HEK293T (cell line): ENCODE measurements at places on chromosomes 13 and 19.

GRCh38 chr19:12828494-12828893, 5.9 kb downstream of the RTBDN start:
- DNase-seq, result peak; percentile 70

GRCh38 chr13:101049166-101049850, 367.0 kb downstream of the NALCN start:
- no peak for DNase-seq

- DNase-seq, result no peak
Observed at GRCh38 chr13:23427881-23428528, 5.5 kb downstream of the SACS start.

DNA sequence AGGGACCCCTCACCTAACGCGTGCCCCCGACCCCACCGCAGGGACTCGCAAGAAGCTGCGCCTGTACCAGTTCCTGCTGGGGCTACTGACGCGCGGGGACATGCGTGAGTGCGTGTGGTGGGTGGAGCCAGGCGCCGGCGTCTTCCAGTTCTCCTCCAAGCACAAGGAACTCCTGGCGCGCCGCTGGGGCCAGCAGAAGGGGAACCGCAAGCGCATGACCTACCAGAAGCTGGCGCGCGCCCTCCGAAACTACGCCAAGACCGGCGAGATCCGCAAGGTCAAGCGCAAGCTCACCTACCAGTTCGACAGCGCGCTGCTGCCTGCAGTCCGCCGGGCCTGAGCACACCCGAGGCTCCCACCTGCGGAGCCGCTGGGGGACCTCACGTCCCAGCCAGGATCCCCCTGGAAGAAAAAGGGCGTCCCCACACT, 4.7 kb upstream of the MYBPC2 start:
- DNase-seq, result no peak

- DNase-seq, result no peak
Observed at GRCh38 chr19:7874897-7875273, 695 bp upstream of the PRR36 start.
